Heart right ventricle (tissue), 16 donors: ENCODE measurements at places on chromosomes 16 and 17. TPM values are rescaled to one million over a fixed set of nuclear protein-coding genes. Genes with fewer than 3 reads are reported as not detected.

The BICDL2 gene
- total RNA-seq: not detected

The DVL2 gene
- total RNA-seq: 21.7 TPM

The OTOP2 gene
- not detected for total RNA-seq

The OR1G1 gene
- total RNA-seq: not detected

- no peak for DNase-seq
Observed at GRCh38 chr17:13561606-13562270, 40.0 kb downstream of the HS3ST3A1 start.

GRCh38 chr17:43988301-43988700 lies 16.1 kb upstream of the NAGS start:
- DNase-seq: no peak

The ZNF200 gene
- total RNA-seq: 6.2 TPM

- DNase-seq: no peak
Observed at GRCh38 chr16:48613061-48613957, 3.3 kb upstream of the N4BP1 start.

GRCh38 chr17:33241390-33241789 lies 51.7 kb downstream of the ASIC2 start:
- DNase-seq: no peak

The CFAP119 gene
- 0.78 TPM for total RNA-seq

- no peak for DNase-seq
Observed at GRCh38 chr17:55323518-55324295, 58.9 kb downstream of the HLF start.

The VAC14 gene
- total RNA-seq: 23.6 TPM

DNA sequence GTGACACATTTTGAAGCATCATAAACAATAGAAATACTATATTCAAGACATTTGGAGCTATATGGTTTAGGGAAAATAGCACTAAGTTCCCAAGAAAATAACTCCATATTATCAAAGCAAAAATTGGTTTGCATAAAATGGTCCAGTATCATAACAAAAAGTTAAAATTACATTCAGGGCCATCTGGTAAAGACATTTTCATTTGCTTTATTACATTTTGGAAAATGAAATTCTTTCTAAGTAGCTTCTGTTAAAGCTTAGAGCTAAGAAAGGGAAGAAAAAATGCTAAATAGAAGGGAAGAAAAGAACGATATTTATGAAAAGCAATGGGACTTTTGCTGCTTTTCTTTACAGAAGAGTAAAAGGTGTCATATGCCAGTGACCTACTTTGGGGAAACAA lies 155.4 kb upstream of the GOT2 start:
- no peak for DNase-seq

DNA sequence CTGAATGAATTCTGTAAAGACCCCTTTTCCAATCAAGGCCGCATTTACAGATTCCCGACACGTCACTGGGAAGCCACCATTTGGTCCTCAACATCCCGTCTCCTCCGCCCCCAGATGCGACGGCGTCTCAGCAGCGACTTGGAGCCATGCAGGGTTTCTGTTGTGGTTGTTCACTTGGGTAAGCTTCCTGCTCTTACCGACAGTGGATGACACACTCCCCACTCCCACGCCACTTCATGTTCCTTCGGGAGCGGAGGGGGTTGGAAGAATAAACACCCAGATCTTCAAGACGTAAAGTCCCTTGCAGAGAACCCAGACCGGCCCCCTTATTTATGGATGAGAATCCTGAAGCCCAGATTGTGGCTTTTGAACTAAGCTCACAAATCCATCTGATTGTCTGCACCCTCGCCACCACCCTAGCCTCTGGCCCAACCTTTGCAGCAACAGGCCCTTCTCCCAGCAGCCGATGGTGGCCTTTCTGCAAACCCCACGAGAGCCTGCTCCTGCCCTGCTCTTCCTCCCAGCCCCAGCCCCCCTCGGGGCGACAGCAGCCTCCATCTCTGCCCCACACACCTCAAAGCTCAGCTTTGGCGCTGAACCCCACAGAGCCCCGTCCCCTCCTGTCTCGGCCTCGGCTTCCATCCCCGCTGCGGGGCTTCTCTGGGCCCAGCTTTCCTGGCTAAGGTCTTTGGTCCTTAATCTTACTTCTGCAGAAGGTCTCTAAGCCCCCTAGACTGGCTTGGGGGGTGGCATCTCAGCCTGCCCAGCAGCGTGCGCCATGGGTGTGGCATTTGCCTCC lies 19.0 kb upstream of the OSGIN1 start:
- no peak for DNase-seq

The GRIN2A gene
- 11.7 TPM for total RNA-seq

- no peak for DNase-seq
Observed at GRCh38 chr17:45232514-45233422, 11.1 kb downstream of the FMNL1 start.

DNA sequence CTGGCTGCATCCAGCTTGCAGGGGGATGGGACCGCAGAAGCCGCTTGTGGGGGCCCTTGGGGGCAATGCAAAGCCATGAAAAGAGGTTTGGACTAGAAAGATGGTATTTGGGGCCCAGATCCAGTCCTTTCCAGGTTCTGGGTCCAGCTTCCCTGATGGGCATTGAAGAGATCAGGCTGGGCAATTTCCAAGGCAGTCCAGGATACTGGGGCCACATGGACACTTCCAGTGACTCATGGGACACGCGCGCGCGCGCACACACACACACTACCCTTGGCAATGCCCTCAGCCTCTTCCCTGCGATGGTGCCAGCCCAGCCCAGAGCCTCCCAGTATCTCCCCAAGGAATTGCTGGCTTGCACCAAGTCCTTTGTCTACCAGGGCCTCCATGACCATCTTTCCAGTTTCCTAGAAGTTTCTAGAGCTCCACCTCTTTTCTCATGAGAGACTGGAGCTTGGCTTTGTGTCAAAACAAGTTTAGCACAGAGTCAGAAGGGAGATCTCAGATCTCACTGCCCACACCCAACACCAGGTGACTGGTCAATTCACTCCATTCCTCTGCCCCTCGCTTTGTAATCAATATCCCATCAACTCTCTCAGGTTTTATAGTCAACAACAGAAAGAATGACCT lies 44.3 kb downstream of the WNT3 start:
- DNase-seq: no peak

The TERB1 gene
- not detected for total RNA-seq

The GAS7 gene
- total RNA-seq: 111 TPM
